ENCODE measurements at places on chromosomes 3 and 15.

- DNase-seq, result no peak
Measured at GRCh38 chr3:141795276-141795675, 32.1 kb downstream of the GRK7 start.

DNA sequence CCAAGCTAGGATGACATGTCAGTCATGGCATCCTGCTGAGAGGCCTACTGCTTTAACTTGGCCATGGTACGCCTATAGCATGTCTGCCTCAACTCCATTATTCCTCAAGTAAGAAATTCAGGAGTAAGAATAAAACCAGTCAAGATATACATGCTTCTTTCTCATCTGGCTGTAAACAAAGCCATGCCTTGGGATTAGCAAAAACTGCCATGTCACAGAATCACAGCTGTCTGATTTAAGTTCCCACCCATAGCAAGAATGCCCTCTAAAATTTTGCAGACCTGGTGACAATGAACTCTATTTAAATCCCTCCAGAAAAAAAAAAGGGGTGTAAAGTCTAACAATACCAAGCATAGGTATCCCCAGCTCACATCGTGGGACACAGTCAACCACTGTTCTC, 55.6 kb upstream of the ACAN start:
- no peak for DNase-seq

- DNase-seq, result no peak
Measured at GRCh38 chr15:92391640-92392039, 2.0 kb upstream of the ST8SIA2 start.

GRCh38 chr3:8938021-8938420, 25.3 kb downstream of the RAD18 start:
- DNase-seq, result no peak

- no peak for DNase-seq
Measured at GRCh38 chr3:3107858-3108257, 2.3 kb downstream of the IL5RA start.

DNA sequence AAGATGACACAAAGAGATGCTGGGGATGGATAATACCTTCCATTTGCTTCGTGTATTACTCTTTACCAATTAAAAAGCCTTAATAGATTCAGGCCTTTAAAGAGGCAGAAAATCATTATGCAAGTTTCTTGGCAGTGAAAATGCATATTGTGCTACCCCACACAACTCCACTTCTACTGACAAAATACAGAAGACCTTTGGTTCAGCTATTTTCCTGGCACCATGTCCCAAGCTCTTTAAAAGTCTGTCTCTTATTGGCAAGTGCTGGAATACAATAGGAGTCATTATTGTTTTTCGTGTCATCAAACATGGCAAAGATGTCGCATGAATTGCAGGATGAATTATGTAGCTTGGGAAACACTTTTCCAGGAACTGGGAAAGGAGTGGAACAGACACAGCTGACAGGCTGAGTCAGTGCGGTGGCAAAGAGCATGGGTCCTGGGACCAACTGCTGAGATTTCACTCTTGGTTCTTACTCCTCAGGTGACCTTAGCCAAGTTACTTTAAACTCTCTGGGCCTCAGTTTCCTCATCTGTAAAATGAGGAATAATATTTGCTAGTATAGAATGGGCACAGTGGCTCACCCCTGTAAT, 5.5 kb upstream of the TSPAN3 start:
- DNase-seq, result no peak

- DNase-seq, result no peak
Measured at GRCh38 chr3:25191673-25192072, 236.4 kb upstream of the RARB start.

DNA sequence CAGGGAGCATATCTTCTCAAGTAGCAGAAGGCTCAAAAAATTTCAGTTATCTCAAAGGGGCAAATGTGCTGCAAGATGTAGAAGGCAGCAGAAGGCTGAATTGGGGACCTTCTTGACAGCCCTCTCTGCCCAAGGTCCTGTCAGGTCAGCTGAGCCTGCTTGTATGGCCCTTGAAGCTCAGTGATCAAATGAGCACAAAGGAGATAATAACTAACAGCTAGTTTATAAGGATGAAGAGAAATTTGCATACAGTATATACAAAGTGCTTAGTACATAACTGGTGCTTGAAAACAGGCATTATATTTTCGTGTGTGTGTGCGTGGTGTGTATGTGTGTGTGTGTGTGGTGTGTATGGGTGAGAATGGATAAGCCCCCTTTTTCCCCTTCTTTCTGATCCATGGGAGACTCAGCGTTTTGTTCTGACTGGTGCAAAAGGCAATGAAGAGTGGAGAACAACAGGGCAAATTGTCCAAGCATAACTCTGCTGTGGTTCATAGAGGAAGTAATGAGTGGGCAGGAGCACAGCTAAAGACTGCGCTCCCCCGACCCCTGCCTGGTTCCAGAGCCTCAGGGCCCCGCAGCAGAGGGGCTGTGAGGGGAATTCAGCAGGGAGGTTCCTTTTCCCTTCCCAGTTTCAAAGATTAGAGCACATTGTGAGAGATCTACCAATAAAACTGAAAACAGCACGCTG, 356.8 kb upstream of the NR2F2 start:
- DNase-seq, result no peak

DNA sequence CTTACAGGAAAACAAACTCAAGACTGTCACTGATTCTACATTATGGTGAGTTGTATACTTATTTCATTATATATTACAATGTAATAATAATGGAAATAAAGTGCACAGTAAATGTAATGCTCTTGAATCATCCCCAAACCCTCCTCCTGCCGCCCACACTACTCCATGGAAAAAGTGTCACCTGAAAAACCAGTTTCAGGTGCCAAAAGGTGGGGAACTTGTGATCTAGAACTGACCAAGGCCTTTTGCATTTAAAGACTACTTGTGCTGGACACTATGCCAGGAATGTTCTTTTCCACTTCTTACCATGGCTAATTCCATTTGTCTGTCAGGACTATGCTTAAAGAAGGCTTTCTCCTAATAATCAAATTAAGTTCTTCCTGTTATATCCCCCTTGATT, 32.3 kb downstream of the ROBO2 start:
- DNase-seq, result no peak

Measured in gastrocnemius medialis (tissue), 4 donors.